ENCODE measurements at places on chromosomes 2 and 18.
A peak's percentile ranks its signal among the peaks of the same experiment; 100 is the strongest.

- peak; percentile 48 for DNase-seq
Observed at GRCh38 chr2:197777823-197778407, 7.2 kb downstream of the BOLL start.

DNA sequence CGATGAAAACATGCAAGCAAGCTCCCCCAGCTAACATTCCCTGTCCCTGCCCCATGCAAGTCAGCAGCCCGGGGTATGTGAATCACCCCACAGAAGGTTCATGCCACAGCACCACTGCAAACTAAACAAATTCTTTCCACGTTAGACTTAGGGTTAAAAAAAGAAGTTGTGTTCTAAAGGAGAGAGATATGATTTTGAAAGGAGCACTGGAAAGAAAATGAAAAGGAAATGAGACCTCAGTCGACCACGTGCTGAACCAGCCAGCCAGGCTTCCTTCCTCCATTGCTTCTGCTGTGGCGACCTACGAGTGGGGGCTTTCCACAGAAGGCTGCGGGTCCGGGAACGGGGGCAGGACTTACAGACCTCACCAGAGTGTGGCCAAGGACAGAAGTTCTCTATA, 52.0 kb downstream of the ARL4C start:
- DNase-seq, result peak; percentile 82

DNA sequence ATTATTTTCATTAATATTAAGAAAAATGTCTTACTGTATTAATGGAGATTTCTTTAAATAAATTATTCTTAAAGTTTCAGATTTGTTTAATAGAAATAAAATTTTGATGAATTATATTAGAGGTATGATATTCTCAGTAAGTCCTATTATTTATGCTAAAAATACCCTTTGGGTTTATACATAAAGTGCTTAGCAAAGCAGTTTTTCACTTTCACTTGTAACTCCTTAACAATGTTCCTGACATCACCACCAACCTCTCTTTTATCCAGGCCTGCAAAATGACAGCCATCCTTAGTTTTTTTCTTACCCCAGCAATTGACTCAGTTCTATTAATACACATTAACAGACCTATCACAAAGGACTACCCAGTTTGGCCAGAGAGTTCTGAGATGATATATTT, 170.4 kb downstream of the CD226 start:
- no peak for DNase-seq

DNA sequence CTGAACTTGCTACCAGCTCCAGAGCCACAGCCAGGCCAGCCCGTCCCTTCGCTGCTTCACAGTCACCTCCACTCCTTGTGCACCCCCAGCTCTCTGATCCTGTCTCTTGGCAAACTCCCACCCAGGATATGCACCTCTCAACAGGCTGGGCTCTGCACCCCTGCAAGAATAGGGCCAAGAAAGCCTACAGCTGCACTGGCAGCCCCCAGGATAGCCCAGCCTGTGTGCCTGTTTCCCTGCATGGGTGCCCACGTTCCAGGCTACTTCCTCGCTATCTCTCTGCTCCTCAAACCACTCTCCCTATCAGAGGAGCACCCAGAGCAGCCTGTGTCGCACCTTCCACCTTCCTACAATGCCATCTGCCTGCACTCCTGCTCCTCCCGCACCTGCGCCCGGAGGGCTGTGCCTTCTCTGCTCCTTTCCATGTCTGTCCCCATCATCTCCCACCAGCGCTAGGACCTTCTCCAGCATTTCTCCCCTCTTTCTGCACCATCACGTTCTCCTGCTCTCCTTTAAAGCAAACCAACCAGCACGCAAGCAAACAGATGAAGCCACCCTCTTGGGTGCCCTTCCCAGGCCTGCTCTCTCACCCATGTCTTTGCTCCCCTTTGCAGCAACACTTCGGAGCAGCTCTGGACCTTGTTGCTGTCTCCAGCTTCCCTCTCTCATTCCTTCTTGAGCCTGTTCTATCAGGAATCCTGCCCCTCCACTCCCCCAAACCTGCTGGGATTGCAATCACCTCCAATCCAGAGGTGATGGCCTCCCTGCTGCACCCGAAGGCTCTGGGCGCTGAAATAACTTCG, 313.2 kb upstream of the HS6ST1 start:
- DNase-seq, result no peak

DNA sequence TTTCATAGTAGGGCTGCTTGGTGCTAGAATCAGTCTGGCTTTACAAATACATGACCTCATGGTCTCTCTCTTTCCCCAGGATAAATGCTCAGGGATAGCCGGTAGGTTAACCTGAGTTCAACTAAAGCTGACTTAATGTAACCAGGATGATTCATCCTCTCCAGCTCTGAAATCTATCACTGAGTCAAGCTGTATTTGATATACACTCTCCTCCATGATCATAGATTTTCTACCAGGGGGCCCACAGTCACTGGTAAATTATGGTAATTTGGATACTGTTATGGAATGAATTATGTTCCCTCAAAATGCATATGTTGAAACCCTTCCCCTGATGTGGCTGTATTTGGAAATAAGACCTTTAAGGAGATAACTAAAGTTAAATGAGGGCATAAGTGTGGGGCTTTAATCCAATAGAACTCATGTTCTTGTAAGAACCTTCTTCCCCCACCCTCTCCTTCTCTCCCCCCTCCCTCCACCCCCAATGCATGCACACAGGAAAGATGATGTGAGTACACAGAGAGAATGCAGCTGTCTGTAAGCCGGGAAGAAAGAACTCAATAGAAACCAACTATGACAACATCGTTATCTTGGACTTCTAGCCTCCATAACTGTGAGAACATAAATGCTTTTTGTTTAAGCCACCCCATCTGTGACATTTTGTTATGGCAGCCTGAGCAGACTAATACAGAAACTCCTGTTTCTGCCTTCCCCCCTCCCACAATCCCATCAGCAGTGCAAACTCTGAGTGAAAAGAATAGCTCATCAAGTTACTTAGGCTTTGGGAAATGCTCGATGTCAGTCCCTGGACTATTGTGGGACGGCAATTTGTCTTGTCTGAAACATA, 134.9 kb upstream of the KYNU start:
- no peak for DNase-seq

GRCh38 chr2:170022692-170023091, 155.3 kb upstream of the MYO3B start:
- DNase-seq, result no peak

DNA sequence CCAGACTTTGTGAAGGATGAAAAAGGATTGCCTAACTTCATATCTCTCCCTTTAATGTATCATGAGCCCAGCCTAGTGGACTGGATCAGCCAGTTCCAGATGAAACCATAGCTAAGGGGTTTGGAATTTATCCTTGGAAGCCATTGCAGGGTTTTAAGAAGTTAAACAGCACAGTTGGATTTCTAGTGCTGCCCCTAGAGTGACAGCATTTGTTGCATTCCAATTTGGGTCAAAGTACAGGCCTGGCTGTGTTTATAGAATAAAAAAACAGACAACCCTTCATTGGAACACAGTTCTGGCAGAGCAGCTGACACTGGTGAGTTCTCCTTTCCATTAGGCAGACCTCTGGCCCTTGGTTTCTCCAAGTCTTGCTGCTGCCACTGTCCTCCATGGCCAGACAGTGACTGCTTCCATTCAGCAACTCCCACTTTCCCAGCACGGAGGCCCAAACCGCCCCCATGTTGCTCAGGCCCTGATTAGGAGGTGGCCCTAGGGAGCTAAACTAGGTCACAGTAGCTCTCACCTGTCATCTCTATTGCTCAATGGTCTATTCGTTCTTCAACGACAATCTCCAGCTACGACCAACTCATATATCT, 8.0 kb downstream of the GPR39 start:
- DNase-seq, result no peak

GRCh38 chr18:74290021-74290420, 1.7 kb downstream of the CYB5A start:
- DNase-seq, result no peak

GRCh38 chr2:66987733-66988132, 409.4 kb upstream of the ETAA1 start:
- no peak for DNase-seq

DNA sequence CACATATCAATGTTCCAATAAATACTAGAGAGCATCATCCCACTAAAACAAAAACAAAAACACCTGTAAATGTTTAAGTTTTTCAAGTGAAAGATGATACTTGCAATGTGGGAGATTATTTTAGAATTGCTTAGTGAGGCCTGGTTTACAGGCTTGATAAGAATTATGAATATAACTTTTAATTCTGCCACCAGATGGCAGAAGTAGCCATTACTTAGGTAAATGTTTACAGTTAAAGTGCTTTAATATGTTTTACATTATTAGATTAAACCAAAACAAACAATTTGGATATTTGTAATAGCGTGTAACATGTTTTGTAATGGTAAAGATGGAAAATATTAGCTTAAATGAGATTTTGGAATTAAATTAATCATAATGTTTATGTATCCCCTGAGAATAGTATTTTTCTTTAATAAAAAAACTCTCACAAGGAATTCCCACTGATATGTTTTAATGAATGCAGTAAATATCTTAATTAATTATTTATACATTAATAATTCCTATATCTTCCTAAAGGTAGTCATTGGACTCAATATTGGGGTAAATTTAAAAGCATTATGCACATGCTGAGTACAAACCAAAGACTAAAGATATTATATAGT, 522.0 kb downstream of the SPAG16 start:
- DNase-seq, result no peak

GRCh38 chr2:70926042-70926441, 9.7 kb upstream of the ATP6V1B1 start:
- DNase-seq, result no peak

GRCh38 chr2:26043862-26044696, 10.2 kb downstream of the RAB10 start:
- DNase-seq, result peak; percentile 21

GRCh38 chr18:30787410-30787809, 255.1 kb downstream of the DSC3 start:
- DNase-seq, result no peak

DNA sequence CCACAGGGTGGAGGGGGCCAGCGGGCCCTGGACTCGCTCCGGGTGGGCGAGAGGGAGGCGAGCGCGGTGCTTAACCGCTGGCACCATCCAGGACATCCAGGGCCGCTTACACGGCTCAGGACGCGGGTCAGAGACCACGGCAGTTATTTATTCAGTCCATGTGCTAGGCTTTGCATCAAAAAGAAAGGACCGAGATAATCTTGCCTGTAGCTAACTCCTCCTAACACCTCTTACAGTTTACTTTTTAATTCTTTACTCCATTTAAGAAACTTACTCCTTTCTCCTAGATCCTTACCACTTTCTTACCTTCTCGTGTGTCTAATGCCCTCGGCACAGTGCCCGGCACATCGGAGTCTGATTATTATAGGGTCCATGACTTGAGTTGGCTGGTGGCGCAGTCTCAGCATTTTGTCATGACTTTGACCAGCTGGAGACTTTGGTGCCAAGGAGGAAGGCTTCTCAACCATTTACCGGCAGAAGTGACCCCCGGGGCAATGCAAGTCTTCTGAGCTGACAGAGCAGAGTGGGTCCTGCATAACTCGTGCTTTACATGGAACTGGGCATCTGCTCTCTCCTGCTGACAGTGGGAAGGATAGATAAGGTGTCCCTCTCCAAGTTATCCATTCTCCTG, 503 bp downstream of the ANXA4 start:
- DNase-seq, result no peak

DNA sequence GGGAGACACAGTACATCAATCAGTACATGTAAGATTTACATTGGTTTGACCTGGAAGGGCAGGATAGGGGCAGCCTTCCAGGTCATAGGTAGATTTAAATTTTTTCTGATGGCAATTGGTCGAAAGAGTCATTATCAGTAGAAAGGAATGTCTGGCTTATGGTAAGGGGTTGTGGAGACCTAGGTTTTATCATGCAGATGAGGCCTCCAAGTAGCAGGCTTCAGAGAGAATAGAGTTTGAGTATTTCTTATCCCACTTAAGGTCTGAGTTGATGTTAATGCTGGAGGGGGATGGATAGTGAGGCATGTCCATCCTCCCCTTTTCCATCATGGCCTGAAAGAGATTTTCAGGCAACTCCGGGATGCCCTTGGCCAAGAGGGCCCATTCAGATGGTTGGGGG, 60.7 kb downstream of the SPTBN1 start:
- DNase-seq, result no peak

DNA sequence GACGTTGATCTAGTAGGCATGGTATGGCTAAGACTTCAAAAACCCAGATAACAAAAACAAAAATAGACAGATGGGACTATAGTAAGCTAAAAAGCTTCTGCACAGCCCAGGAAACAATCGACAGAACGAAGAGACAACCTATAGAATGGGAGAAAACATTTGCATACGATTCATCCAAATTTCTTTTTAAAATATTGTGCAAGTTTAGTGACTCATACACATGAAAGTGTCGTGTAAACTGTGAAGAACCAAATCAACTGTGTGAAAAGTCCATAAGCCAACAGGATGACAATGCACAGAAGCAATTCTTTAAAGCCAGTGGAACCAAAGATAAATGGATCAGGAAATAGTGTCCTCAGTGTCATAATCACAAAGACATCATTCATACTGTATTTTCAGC, 671.1 kb downstream of the RNF144A start:
- no peak for DNase-seq

DNA sequence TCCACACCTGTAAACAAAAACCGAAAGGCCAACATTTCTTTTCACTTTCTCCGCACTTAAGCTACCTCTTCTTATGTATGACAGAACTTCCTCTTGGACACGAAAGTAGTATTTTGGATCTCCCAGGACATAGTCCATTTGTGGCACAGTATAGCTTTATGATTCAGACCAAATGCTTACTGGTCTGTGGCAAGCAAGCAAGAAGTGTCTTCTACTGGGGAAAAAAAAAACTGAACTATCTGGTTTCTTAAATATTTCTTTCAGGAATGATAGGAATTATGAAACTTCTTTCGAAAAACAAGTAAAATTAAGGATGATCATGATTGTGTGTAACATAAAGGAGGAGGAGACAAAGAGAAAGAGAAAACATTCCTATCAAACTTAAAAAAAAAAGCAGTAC, 33.6 kb downstream of the SRBD1 start:
- DNase-seq, result no peak

DNA sequence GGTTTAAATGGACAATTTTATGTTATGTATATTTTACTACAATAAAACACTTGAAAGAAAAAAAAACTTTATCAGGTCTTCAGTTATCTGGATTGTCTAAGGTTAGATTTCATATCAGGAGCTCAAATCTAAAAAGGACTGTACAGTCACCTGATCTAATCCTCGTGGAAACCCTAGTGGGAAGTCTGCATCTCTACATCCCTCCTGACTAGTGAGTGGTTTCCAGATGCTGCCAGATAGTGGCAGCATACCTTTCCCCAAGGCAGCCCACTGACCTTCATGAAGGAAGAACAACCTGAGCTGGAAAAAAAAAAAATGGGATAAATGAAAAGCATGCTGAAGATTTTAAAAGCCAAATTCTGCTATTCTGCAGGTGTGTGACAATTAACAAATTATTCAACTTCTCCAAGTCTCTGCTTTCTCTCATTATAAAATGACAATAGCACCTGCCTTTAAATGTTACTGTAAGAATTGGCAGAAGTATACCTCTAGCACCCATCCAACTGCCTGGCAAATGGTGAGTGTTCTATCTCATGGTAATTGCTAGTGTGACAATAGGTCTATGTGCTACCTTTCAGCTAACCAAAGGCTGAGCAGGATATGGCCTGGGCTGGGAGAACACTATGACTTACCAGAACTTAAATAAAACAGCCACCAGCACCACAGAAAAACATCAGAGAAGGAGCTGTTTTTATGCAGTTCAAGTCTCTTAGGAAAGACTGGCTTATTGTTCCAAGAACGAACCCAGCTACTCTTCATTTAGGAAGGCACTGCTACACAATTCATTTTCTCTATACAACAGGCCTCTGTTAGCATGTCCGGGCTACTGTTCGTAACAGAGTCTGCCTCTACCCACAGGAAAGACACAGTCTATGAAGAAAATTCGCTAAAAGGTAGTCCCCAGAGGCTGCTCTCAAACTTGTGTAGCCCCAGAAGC, 8.6 kb downstream of the CLASP1 start:
- no peak for DNase-seq

- no peak for DNase-seq
Observed at GRCh38 chr2:148565272-148565894, 79.2 kb upstream of the EPC2 start.
